ENCODE measurements at places on chromosomes 7 and 10.
A peak's percentile ranks its signal among the peaks of the same experiment; 100 is the strongest.

- DNase-seq: no peak
Measured at GRCh38 chr7:22771872-22772228, 44.9 kb downstream of the IL6 start.

DNA sequence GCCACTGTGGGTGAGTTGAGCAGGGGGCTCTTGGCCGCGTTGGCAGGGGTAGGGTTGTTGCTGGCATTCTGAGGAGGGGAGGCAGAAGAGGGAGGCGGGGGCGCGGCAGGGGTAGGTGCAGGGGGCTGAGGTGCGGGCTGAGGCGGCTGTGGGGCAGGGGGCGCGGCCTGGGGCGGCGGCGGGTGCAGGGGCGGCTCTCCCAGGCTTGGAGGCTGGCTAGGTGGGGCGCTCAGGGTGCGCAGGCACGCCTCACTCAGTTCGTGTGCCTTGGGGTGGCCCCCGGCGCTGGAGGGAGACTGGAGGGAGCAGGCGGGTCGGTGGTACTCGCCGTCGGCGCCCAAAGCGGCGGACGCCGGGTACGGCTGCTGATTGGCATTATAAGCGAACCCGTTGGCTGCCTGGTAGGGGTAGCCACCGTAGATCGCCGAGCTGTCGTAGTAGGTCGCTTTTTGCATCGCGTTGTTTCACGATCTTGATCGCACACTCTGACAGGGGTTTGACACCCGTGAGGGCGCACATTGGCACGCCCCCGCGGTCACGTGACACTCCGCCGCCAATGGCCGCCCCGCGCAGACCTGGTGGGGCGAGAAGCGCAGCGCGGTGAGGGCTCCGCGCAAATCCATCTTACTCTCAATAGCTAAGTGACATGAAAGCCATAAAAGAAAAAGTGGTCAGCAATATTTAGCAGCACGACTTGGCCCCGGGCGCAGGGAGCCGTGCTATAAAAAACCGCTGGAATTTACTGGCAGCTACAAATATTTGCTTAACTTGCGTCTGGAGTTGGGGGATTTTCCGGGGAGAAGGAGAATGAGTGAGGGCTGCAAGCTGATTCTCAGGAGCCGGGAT lies 7.9 kb upstream of the HOXA2 start:
- no peak for DNase-seq

GRCh38 chr7:18828994-18829857 lies 288.2 kb downstream of the TWIST1 start:
- no peak for DNase-seq

DNA sequence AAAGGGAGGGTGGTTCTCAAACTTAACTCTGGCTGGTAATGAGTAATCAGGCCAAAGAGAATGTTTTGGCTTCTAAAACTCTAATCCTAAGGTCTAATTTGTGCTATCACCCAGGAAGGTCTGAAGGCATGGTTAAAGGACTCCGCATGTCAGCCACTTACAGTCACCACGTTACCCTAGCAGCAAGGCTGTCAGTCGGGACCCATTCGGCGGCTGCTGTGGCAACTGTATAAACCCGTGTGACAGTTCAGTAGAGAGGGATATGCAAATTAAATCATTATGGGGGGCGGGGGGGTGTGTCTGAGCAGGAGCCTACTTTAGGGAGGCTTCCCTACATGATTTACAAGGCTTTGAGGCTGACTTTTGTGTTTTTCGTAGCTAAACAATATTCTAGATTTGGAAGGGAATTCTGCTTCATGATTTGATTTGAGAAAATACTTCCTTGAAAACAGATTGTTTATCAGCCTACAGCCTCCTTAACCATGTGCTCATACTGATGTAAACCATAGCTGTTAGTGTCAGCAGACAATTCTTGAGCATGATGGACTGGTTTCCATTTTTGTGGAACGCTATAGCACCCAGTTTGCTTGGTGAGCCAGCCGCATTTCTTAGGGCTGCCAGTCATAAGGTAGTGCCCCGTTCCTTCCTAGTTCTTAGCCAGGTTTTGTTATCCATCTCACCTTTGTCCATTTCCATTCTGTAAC lies 284.4 kb downstream of the USP6NL start:
- DNase-seq: no peak

GRCh38 chr7:39642896-39643295 lies 19.5 kb downstream of the RALA start:
- DNase-seq: no peak

DNA sequence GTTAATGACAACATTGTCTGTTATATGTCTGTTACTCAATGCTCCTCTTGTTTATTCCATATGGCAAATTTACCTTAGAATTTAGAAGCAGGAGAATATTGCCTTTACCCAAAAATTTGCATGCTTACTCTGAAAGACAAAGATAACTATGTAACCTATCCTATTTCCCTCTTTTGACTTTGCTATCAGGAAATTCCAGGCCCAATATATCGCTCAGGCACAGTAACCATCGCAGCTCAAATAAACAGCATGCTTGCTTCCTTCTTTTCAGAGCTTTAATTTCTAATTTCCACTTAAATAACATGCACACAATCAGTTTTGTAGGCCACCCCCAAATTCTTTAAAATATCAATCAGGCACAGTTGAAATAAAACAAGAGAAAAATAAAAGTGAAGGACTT lies 57.8 kb downstream of the EBLN1 start:
- no peak for DNase-seq

DNA sequence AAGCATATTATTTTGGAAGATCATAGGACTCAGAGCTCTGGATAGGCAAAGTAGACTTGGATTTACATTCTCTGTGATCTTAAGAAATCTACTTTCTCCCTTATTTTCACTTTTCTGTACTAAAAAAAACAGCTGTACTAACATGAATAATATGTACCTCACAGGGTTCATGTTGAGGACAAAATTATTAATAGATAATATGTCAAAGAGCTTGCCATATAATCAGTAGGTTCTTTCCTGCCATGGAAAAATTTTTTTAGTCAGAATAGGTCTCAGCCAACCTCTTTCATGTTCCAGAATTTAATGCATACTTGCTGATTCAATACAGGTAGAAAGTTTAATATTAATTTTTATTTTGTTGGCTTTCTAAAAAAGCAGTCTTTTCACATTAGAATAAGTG lies 780.3 kb upstream of the C7orf33 start:
- DNase-seq: no peak

DNA sequence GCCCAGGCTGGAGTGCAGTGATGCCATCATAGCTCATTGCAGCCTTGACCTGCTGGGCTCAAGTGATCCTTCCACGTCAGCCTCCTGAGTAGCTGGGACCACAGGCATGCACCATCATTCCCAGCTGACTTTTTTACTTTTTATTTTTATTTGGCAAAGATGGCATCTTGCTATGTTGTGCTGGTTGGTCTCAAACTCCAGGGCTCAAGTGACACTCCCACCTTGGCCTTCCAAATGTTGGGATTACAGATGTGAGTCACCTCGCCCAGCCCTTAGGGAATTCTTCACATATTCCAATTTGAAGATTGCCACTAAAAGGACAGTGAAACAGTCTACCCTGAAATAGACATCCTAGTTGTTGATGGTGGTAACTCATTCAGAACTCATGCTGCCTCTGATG lies 27.7 kb downstream of the SUGCT start:
- no peak for DNase-seq

GRCh38 chr7:122433765-122434164 lies 129.2 kb upstream of the FEZF1 start:
- DNase-seq: no peak

- DNase-seq: no peak
Measured at GRCh38 chr7:2688409-2689342, 674 bp downstream of the AMZ1 start.

DNA sequence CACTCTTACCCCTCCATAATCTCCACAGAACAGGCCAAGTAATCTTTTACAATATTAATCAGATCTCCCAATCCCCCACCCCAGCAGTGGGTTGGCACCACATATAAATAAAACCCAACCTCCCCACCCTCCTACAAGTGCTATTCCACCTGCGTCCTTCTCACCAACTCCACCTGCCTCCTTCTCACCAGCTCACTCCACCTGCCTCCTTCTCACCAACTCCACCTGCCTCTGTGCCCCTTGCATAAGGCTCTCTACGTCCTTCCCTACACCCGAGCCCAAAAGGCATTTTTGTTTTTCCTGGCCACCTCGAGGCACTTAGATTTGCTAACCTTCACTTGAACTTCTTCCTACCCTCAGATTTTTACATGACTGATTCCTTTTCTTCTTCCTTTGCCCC lies 89.7 kb downstream of the ATE1 start:
- DNase-seq: no peak

GRCh38 chr10:103765981-103766380 lies 89.4 kb downstream of the SH3PXD2A start:
- DNase-seq: peak; percentile 76

DNA sequence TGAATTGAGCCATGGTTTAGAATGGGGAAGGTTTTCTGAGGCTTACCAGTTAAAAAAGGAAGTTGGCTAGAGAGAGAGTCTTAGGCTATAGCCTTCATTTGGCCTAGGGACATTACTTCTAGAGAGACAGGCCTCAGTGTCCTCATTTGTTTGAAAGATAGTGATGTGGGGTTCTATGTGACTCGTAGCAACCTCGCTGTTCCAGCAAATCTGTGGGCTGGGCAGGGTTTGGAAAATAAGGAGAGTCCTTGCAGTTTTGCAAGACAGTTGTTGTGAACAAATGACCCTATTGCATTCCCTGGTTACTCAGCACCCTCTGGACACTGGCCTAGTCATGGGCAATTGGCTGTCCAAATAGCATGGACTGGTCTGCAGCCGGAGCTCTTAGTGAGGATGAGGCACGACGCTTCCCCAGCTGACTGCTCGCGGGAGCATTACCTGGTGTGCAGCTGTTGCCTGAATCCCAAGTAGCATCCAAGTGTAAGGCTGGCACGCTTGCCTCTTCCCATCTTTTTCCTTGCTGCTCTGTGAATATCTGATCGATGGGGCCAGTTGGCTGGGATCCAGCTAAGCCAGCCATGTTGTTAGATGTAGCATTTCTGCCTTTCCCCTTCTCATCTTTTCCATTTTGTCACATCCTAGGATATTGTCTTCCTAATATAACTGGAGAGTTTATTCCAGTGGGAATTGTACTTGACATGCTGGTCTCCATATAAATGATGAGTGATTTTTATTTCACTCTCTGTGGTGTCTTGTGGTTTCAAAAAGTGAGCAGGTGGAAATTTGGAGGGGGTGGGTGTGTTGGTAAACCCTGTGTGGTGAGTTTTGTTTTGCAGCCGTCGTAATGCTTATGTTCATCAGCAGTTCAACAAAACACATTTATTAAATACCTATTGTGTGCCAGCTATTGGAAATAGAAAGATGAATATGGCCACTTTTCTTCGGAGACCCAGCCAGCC lies 99.8 kb downstream of the SND1 start:
- no peak for DNase-seq

DNA sequence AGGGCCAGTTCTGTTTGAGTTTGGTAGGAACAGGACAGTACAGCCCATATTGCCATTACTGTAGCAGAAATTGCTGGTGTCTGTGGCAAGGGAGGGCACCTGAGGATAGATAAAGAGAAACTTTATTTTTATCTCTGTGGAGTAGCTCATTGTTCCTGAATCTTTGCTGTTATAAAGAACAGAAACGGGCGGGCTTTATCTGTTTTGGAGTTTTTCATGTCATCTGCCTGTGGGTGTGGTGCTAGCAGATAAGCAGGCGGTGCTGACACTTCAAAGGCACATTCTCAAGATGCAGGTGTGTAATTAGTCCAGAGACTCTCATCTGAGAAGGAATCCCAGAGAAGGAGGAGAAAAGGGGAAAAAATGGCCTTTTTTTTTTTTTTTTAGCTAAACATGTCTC lies 11.5 kb downstream of the ZNF273 start:
- no peak for DNase-seq

- no peak for DNase-seq
Measured at GRCh38 chr10:124294811-124295770, 123.6 kb downstream of the OAT start.

- DNase-seq: no peak
Measured at GRCh38 chr7:96238474-96238873, 83.4 kb downstream of the SLC25A13 start.

- no peak for DNase-seq
Measured at GRCh38 chr10:120253131-120253530, 203.9 kb upstream of the PLPP4 start.

DNA sequence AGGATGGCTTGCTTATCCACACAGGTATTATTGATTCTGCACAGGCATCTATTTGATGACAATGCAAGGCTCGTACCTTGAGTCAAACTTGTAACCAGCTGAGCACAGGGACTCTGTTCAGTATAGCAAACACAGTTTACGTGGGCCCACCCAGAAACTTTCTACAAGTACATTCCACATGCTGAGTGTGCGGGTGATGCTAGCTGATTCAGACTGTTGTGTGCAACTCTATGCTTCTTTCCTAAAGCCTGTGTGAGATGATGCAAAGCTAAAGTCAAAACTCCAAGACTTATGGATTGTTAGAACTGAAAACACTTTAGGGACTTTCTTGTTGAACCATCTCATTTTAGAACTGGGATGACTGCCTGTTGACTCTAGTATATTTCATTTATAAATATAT lies 21.5 kb upstream of the CALD1 start:
- DNase-seq: no peak

DNA sequence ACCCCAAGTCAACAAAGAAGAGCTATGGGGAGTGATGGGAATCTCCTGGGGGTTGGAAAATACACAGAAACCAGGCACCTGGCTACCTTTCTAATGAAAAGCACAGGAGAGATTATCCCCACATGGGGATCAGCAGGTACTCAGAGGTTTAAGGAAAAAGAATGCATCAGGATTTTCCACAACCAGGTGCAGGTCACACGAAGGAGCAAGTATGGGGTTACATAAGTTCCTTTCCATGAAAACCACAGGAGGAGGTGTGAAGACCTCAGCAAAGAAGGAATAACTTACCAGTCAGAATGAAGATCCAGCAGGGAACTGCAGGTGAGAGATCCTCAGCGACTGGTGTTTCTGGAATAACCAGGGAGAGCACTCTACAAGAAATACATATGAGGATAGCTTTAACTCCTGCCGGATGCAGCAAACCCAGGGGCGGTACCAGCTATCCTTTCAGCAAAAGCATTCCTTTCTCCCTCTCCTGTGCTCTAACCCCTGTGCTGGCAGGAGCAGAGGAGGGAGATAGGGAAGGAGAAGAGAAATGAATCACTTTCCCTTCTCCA lies 116.7 kb upstream of the TMEM106B start:
- no peak for DNase-seq

DNA sequence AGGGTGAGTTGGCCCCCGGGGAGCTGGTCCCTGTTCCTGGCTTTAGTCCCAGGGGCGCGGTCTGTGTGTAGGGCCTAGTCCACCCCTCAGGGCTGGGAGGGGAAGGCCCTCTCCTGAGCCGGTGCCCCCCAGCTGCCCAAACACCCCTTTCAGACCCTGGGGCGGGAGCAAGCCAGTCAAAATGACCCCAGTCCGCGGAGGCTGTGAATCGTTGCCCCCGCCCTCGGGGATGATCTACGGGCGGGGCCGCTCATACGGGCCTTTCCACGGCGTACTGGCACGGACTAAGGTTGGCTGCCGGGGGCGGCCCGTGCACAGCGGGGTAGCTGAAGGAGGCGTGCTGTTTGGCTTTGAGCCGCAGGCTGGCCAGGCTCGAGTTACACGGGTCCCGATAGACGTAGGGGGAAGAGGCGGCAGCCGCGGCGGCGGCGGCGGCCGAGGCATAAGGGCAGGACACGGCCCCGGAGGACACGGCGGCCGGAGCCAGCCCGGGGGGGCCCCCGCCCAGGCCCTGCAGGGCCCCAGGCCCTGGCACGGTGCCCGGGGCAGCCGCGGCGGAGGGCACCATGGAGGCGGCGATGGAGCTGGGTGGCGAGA lies 4.3 kb downstream of the ELOVL3 start:
- no peak for DNase-seq

GRCh38 chr7:5557920-5558401 lies 134.3 kb upstream of the TNRC18 start:
- no peak for DNase-seq

- no peak for DNase-seq
Measured at GRCh38 chr7:1900847-1901246, 230.8 kb downstream of the ELFN1 start.
